SK-N-SH treated with all-trans-retinoic acid at 6 μM for 48 hours (cell line): ENCODE measurements at places on chromosomes 3 and 15.

- no peak for ATAC-seq
These were observed 5.3 kb downstream of the ASB14 start for GRCh38 chr3:57287205-57287604.

- no peak for ATAC-seq
These were observed 1.8 kb downstream of the ARNT2 start for GRCh38 chr15:80405970-80406369.

DNA sequence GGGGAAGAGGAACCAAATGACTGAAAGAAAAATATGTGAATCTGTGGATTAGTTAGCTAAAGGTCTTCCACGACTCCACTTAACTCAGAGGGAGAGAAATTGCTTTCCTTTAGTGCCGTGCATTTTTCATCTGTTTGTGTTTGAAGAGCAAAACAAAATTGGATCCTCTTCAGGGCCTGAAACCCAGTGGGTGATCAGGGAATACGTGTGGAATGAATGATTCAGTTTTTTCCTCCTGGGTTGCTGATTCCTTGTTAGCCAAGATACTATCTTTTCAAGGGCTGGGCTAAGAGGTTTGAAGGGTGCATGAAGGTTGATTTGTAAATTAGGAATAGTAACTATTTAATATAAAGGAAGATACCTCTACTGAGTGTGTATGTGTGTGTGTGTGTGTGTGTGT is 61.0 kb downstream of the TPRG1 start:
- ATAC-seq = no peak; the same call in 2 of the 3 replicates

GRCh38 chr3:39388153-39388552 is 5.0 kb downstream of the SLC25A38 start:
- ATAC-seq = no peak

GRCh38 chr15:45429941-45430792 is 51.8 kb upstream of the GATM start:
- no peak for ATAC-seq

- peak; percentile 98 for ATAC-seq
These were observed 117.3 kb upstream of the PLXND1 start for GRCh38 chr3:129723558-129724324.
